ENCODE measurements at places on chromosomes 3 and 15.

DNA sequence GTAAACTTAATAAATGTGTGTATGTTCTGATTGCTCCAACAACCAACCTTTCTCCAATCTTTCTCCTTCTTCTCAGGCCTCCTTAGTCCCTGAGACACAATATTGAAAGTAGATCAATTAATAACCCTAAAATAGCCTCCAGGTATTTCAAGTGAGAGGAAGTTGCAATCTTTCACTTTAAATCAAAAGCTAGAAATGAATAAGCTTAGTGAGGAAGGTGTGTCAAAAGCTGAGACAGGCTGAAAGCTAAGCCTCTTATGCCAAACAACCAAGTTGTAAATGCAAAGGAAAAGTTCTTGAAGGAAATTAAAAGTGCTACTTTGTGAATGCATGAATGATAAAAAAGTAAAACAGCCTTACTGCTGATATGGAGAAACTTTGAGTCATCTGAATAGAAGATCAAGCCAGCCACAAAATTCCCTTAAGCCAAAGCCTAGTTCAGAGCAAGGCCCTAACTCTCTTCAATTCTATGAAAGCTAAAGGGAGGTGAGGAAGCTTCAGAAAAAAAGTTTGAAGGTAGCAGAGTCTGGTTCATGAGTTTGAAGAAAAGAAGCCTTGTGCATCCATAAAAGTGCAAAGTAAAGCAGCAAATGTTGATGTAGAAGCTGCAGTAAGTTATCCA lies 38.6 kb downstream of the CCDC80 start:
- DNase-seq: no peak

DNA sequence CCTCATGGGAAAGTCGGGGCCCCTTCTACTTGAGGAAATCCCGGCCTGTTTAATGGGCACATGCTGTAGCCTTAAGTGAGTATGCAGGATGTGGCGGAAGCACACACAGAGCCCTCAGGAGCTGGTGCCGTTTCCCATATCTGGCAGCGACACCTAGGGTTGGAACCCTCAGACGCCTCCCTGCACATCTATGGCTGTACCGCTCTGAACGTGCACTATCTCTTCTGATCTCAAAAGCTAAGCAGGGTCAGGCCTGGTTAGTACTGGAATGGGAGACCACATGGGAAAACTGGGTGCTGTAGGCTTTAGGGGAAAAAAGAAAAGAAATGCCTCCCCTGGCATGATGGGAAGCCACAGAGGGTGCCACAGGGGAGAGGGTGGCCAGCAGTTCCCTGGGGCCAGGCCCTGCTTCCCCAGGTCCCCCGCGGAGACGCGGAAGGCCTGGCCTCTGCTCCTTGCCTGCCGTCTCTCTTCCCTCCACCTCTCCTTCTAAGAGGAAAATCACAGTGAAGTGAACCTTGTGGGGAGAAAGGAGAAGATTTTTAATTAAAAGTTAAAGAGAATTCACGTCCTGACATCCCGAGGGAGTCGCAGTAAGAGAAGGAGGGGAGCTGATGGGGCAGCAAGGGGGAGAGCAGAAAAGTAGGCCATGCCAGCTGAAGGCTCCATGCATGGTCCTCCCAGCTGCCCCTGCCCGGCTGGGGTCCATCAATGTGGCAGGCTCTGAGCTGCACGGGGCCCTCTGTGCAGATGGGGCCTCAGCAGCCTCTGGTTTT lies 60.5 kb upstream of the TMEM115 start:
- DNase-seq: no peak

DNA sequence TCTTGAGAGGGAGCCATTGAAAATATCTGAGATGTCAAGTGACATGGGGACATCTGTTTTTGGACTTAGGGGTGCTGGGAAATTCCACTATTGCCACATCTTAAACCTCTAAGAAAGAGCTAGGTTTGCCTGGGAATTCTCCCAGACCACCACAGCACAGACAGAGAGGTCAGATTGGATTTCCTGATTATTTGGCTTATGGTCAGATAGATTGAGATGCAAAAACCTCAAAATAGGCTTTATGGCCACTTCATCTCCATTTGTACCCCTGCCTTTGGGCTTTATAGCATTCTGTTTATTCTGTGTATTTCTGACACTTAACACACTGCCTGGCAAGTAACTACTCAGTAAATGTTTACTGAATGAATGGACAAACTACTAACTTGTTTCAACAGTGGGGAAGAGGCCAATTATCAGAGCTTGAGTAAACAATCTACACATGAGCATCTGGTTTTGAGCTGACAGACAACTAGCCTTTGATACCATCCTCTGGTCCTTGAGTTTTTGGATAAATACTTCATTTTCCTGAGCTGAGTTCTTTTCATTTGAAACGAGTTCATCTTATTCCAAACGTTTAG lies 81.8 kb downstream of the TP63 start:
- peak; percentile 86 for DNase-seq

DNA sequence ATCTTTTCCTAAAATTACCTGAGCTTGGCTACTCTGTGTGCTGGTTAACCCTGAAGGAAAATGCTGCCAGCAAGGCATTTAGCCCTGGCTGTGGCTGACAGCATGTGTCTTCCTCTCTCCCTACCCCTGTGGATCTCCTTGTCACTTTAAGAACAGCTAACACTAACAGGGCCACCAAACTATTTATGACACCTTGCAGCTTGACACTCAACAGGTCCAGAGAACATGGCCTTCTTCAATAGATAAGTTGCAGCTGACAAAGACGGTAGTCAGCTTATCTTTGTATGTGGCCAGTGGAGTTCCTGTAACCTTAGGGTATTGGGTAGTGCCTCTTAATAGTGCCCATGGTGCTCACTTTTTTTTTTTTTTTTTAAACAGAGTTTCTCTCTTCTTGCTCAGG lies 32.0 kb upstream of the COPB2 start:
- no peak for DNase-seq

GRCh38 chr3:106827515-106828213 lies 549.6 kb upstream of the CCDC54 start:
- no peak for DNase-seq

DNA sequence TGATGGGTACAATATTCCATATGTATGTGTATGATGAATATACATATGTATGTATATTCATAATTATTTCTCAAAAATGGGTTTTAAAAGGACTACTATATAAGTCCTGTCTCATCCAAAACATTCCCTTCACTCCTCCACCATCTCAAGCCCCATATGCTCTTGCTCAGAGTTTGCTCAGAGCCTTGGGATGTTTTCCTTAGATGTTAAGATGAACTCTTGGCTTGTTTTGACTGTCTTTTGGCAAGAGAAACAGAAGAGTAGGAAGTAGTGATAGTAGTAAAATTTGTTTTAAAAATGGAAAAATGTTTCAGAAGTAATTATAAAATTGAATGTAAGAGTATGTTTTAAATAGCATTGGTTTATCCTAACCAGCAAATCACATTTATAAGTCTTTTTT lies 6.2 kb upstream of the EPHA3 start:
- DNase-seq: no peak

DNA sequence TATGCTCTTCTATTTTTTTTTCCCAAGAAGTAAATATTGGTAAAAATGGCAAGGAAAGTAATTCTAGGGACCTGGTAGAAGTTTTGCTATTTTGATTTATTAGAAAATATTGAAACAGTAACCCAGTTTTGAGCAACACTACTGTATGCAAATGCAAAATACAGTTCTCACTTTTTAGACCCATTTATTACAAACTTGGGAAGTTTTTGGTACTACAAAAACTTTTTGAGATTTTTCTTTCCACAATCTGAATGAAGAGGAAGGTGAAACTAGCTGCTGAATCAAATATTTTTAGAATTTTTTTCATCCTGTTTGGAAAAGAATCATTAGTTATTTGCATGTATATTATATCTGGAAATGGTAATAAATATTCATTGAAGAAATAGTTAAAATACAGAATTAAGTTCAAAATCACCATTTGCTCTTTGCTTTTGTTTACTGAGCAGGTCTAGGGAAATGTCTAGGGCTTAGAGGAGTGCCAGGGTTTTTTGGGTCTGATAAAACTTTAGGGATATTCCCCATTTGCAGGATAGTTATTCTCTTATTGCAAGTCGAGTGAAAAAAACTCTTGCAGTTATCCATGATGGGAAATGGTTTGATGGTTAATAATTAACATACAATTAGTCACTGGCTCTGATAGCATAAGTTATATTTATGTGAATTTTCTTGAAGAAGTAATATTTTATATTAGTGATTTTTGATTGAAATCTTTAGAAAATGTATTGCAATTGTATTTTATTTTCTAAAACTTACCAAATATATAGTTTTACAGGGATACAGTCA lies 47.0 kb downstream of the TCF12 start:
- DNase-seq: no peak

DNA sequence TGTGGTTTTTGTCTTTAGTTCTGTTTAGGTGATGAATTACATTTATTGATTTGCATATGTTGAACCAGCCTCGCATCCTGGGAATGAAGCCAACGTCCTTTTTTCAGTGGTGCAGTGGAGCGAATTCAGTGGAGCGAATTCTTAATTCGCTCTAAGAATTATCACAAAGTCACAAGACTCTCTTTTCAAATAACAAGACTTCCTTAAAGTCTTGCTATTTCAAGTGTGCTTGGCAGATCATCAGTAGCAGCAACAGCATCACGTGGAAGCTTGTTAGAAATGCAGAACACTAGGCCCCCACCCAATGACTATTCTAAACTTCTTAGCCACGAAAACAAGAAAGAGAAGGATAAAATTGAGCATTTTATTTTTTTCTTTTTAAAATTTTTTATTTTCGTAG lies 58.1 kb upstream of the CD200R1L start:
- DNase-seq: no peak

DNA sequence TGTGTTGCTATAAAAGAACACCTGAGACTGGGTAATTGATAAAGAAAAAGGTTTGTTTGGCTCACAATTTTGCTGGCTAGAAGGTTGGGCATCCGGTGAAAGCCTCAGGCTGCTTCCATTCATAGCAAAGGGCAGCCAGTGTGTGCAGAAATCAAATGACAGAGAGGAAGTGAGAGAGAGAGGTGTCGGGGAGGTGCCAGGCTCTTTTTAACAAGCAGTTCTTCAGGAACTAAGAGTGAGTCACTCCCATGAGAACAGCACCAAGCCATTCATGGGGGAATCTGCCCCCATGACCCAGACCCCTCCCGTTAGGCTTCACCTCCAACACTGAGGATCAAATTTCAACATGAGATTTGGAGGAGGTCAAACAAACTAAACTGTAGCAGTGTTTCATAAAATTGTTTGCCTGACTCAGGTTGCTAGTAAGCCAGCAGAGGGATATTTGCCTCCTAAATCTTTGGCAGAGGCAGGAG lies 4.5 kb upstream of the PARP15 start:
- DNase-seq: no peak

GRCh38 chr3:81788044-81788443 lies 26.6 kb upstream of the GBE1 start:
- DNase-seq: no peak

DNA sequence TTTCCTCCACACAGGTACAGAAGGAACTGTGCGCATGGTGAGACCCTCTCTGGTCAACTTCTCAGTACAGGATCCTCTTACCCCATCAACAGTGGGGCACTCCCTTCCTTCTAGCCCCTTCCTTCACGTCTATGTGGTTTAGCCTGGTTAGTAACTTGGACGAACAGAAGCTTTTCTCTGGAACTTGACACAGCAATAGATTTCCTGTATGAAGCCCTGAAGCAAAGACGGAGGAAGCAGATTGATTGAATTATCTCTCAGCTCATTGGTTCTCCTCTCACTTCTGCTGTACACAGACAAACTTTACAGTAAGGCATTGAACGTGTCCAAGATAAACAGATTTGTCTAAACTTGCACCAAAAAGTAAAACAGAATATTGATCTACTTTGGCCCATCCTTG lies at the start of gene CD200R1:
CD200R1 (minus strand) TSS at position 210 of the 400 bp plus-strand sequence. CDS start 246 bp downstream, outside the sequence.
- no peak for DNase-seq

DNA sequence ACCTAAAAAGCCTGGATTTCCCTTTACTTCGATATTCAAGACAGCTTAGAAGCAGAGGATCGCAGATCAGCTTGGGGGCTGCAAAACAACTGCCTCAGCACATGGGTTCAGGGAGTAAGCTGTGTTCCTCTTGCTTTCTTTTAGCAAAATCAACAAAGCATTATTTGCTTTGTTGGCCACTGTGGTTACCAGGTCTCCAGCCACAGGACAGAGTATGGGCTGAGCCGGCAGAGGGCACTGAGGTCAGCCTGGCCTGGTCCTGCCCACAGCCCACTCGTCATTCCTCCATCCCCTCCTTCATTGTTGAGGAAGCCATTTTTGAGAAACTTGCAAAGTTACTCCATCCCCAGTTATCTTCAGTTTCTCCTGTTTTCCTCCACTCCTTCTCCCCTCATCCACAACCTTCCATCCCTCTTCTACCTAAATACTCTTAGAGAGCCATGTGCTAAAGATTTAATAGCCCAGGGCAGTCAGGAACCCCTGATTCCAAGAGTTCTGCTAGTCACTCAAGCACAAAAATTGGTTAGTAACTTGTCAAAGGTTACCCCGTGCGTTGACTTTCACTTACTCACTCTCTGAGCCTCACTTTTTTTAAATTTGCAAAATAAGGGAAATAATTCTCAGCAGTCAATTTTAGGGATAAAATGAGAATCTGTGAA lies 60.0 kb upstream of the HES1 start:
- DNase-seq: no peak

GRCh38 chr3:147409143-147410115 lies at the start of gene ZIC1:
Gene ZIC1 (plus strand): TSS chr3:147409365. CDS start chr3:147410113, 748 bp downstream.
- DNase-seq: no peak

- DNase-seq: no peak
Observed at GRCh38 chr3:38003371-38003816, 12.8 kb downstream of the VILL start.

- no peak for DNase-seq
Observed at GRCh38 chr3:55127565-55127964, 199.7 kb upstream of the LRTM1 start.

DNA sequence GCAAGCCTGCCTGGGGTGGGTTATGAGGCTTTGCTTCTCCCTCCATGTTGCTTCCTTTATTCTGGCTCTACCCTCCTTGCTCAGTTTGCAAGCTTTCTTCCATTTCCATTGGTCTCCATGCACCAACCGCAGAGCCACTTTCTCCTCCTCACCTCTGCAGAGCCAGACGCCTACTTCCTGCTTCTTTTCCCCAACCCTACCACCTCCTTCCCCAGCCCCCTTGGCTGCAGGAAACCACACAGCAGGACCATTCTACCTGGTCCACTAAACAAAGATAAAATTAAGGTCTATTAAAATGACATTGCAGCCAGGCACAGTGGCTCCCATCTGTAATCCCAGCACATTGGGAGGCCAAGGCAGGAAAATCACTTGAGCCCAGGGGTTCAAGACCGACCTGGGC lies 10.0 kb upstream of the CAV3 start:
- DNase-seq: no peak

- no peak for DNase-seq
Observed at GRCh38 chr3:110767838-110768237, 303.8 kb upstream of the NECTIN3 start.

- DNase-seq: no peak
Observed at GRCh38 chr3:46477756-46478155, 13.1 kb upstream of the LTF start.

GRCh38 chr15:33067456-33067855 lies 127.1 kb downstream of the FMN1 start:
- DNase-seq: no peak

DNA sequence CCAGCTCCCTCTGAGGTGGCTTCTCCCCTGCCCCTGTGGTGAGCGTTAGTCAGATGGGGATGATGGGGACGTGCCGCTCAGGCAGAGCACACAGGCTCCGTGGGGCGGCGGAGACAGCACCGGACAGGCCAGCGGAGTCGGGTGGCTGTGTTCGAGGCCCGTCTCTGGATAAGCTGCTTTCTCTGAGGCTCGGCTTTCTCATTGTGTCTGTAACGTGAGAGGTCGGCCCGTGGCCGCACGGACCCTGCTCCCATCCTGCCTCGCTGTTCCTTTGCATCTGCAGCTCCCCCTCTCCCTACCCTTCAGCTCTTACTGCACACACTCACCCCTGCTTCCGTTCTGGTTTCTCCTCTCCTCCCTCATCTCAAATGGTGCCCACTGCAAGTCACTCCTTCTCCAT lies 62.5 kb downstream of the FAM43A start:
- no peak for DNase-seq

GRCh38 chr15:81225161-81225671 lies 28.5 kb downstream of the IL16 start:
- DNase-seq: no peak

Data from NCI-H2081 (cell line).